ENCODE measurements at places on chromosomes 2 and 18.

- no peak for DNase-seq
Observed at GRCh38 chr2:127157651-127158485, 50.9 kb upstream of the BIN1 start.

DNA sequence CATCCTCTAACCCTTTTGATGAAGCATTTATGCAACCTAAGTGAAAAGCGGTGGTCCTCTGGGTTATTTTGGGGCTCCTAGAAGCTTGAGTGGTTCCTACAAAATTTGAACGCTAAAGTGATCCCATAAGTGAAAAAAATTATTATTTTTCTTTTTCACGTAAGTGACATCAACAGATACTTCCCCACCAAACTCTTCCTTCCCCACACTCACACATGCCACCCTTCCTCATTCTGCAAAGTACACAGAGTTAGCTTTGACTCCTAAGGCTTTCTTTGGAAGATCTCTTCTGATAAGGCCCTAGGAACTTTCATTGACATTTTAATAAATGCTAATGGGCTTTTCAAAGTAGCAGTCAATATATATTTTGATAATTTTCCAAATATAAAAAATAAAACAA lies 109.7 kb downstream of the DOCK10 start:
- no peak for DNase-seq

GRCh38 chr18:60113396-60113795 lies 213.6 kb downstream of the PMAIP1 start:
- DNase-seq = no peak

- DNase-seq = no peak
Observed at GRCh38 chr2:20018601-20019152, 6.2 kb upstream of the MATN3 start.

GRCh38 chr2:236402033-236402790 lies 138.0 kb upstream of the ASB18 start:
- DNase-seq = no peak

DNA sequence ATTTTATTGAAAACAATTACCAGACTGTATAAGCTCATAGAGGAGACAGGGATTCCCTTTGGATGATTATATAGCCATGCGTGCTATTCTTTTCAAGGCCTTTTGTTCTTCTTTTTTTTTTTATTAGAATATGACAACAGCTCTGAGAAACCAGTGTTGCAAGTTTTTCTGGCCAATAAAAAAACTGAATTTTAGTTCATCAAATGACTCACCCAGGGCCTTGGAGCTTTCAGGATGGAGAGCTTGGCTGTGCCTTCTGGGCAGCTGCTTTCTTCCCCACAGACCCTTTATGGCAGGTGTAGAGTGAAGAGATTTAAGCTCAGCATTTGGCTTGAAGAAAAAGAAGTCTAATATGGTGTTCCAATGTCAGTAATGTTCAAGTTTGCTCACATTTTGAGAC lies 497.9 kb upstream of the FANCL start:
- DNase-seq = no peak

DNA sequence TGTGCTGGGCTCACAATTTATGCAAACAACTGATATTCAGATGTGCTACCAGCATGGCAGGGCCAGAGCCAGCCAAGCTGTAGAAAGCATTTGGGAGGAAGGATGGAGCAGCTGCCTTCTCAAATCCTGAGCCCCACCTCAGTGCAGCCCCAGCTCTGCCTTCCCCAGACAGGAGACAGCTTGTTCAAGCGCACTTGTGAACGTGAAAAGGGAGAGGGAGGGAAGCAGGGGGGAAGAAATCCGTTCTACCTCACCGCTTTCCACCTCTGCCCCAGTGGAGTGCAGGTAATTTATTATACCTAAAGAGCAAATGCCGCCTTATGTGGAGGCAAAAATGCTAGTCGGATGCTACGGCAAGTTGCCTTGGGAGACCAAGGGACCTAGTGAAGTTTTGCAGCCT lies 66.0 kb upstream of the SLC14A2 start:
- no peak for DNase-seq

- no peak for DNase-seq
Observed at GRCh38 chr2:216838151-216838550, 21.7 kb downstream of the TNP1 start.

DNA sequence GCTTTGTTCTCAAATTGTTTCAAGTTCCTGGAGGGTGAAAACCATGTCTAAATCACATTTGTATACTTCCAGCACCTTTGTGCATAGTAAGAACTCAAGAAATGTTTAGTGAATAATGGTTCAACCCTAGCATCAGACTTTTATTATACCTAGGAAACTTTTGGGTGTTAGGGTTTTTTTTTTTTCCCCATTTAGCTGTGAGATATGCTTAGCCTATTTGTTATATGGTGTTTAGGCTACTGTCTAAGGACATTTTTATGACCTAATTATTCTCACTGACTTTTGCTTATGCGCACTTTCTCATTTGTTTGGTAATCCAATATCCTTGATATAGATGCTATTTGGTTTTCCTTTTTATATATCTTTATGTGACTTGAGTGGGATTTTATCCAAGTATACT lies 164.7 kb downstream of the PHLPP1 start:
- DNase-seq = no peak

DNA sequence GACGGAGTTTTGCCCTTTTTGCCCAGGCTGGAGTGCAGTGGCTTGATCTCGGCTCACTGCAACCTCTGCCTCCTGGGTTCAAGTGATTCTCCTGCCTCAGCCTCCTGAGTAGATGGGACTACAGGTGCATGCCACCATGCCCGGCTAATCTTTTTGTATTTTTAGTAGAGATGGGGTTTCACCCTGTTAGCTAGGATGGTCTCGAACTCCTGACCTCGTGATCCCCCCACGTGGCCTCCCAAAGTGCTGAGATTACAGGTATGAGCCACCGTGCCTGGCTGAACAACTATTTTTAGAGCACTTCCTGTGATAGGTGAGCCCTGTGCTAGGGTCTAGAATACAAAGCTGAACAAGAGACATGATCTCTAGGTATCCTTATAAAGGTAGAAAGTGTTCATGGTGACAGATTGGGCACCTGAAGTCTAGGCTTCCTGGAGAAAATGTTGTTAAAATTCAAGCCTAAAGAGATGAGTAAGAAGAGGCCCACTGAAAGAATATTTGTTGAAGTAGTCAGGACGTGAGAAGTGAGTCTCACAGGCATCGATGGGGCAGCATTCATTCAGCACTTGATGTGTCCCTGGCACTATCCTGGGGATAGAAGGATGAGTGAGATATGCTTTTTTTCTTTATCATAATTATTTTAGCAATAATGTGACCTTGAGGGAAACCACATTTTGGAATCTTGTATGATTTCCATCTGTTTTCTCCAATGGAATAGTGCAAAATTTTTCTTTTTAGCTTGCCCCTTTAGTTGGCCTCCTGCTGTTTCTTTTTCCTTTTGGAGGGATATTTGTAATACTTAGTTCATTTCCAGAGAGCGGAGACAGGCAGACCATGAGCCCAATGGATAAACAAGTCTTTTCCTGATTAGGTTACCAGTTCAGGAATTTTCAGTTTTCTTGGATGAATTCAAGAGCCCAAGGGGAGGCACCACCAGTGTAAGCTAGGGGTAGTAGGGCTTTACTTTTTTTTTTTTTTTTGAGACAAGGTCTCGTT lies 5.1 kb downstream of the ZNF236 start:
- no peak for DNase-seq

DNA sequence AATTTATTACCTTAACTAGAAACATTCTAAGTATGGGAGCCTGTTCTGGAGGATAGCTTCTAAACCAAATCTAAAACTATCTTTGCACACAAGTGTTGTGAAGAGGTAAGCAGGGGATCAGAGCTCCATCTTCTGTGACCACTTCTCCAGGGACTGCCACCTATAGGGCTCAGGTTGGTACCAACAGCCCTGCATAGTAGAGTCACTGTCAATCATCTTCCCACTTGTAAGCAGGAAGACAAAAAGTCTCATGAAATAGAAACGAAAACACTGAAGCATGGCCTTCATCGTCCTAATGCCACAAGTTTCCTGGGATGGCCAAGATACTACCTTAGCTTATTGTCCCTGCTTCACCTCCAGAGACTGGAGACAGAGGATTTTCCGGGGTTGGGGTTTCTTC lies 43.8 kb downstream of the KANSL3 start:
- no peak for DNase-seq

GRCh38 chr18:13502585-13502984 lies 223.8 kb downstream of the FAM210A start:
- no peak for DNase-seq

GRCh38 chr2:174859563-174860169 lies 95.4 kb upstream of the CHRNA1 start:
- no peak for DNase-seq

- no peak for DNase-seq
Observed at GRCh38 chr2:24932715-24933114, 12.7 kb upstream of the ADCY3 start.

- DNase-seq = no peak
Observed at GRCh38 chr18:79690071-79690470, 10.5 kb downstream of the CTDP1 start.

- DNase-seq = no peak
Observed at GRCh38 chr2:19575641-19576040, 217.2 kb upstream of the OSR1 start.

DNA sequence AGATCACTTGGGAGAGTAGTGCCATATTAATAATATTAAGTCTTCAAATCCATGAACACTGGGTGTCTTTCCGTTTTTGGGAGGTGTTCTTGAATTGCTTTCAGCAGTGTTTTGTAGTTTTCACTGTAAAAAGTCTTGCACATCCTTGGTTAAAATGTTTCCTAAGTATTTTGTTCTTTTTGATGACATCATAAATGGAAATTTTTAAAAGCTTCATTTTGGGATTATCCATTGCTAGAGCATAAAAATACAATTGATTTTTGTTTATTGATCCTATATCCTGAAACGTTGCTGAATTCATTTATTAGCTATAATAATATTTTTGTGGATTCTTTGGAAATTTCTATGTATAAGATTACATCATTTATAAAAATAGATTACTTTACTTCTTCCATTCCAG lies 96.8 kb downstream of the ARHGEF4 start:
- DNase-seq = no peak

DNA sequence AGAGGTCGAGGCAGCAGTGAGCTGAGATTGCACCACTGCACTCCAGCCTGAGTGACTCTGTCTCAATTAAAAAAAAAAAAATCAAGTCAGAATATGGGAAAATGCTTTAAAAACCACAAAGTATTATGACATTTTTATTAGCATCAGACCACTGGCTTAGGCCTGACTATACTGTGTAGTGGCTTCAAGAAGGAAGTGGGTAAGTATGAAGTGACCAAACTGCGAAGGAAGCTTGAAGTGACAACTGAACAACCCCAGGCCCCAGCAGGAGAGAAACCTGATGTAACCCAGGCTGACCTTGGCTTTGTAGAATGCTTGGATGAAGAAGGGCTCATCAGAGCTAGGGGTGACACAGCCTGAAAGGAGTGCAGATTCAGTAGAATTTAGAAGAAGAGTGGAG lies 21.4 kb upstream of the HAAO start:
- no peak for DNase-seq

DNA sequence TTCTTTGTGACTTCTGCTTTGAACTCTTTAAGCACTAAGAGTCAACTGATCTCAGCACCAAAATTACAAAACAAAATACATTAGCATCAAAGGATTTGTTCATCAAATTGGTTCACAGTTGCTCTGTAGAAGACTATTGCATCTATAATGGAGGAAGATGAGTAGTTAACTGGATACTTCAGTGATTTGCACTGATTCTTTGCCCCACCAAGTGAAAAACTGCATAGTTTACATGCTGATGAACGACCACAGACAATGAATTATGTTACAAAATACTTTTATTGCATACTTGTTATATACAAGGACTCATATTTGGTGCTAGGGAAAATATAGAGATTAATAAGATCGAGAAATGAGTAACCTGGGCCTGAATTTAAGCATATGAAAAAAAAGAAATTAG lies 107.2 kb downstream of the SCG2 start:
- no peak for DNase-seq

DNA sequence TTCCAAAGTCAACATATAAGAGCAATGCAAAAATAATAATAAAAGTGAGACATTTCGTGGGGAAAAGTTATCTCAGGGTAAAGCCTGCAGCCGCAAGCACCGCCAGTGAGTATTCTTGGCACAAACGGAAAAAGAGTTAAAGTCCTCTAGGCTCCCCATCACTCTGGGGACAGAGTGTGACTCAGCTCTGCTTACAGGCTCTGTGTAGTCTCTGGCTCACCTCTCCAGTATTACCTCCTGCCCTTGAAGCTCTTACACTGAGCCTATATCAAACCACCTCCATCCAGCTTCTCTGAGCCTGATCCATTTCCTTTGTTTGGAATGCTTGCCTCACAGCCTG lies 55.5 kb downstream of the MTHFD2 start:
- DNase-seq = no peak

DNA sequence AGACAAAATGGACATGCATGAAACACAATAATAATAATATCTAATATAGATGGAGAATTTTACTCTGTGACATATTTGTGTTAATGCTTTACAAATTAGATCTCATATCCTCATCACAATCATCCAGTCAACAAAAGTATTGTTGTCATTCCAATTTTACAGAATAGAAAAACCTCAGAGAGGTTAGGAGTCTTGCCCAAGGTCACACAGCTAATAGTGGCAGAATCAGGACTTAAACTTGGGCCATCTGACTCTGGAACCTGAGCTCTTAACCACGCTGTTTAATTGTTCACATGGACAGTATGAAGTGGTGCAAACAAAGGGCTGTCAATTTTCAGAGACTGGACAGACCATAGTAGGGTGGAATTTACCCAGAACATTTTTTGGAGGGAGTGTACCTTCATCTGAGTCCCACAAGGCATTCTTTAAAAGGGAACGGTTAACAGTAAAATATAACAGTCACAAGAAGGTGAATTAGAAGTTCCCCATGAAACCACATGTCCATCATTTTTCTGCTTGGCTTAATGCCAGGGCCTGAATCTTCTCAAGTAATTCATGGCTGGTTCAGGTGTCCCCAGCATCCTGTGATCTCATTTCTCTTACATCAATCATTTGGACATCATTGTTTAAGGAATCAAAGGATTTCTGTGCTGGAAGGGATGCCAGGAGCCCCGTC lies 35.4 kb upstream of the CCDC93 start:
- no peak for DNase-seq

GRCh38 chr18:21300035-21300907 lies 58.2 kb downstream of the GREB1L start:
- no peak for DNase-seq

DNA sequence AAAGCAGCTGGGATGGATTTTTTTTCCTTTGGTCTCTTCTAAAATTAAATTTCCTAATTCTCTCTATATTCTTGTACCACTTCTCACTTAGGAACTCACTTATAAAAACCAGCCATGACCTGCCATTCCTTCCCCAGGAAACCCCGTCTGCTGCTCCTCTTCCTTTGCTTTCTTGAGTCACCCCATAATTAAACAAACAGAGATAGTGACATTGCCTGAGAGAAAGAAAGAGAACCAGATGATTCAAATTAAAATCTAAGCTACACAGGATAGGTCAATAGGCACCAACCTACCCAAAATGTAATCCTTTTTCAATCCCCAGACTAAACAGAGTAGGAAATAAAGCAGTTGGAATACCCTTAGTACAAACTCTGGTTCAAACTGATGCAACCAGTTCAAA lies 9.7 kb downstream of the STK39 start:
- DNase-seq = no peak

GRCh38 chr18:13141209-13141608 lies 77.4 kb upstream of the LDLRAD4 start:
- no peak for DNase-seq
